ENCODE measurements at places on chromosomes 12 and 14.

DNA sequence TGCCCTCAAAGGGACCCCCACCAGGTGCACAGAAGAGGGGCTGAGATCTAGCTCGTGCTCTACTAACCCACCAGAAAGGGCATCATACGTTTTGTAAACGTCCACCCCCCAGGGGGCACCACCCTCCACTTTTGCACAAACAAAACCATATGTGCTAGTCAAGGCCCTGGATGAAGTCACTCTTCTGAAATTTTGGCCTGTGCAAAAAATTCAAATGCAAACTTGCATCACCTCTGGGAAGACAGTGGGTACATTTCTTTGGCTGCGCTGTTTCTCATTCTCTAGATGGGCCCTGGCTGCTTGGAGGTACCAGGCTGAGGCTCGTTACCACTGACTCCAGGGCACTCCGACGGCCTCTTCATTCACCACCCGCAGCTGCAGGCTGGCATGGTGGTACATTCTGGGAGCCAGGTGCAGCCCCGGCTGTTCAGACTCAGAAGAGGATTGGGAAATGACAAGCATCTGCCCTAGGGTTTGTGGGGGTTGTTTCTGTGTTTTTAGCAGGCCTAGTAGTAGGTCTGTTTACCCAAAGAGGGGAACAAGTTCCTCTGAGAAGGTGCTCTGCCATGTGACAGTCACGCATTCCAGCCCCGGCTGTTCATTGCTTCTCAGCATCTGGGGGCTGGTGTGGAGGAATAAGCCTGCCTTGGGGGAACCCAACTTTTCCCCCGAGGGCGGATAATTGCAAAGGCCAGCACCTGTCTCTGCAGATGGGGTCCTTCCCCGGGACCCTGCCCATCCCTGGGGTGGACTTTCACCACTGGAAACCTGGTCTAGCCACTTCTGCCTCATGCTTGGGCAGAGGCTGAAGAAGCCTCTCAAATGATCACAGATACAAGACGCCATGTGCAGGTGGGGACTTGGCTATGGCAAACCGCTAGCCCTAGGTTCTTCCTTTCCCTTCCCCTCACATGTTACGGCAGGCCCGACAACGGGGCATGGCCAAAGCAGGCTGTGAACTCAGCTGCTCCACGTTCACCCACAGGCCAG, 147.6 kb downstream of the DPF3 start:
- DNase-seq, result no peak

DNA sequence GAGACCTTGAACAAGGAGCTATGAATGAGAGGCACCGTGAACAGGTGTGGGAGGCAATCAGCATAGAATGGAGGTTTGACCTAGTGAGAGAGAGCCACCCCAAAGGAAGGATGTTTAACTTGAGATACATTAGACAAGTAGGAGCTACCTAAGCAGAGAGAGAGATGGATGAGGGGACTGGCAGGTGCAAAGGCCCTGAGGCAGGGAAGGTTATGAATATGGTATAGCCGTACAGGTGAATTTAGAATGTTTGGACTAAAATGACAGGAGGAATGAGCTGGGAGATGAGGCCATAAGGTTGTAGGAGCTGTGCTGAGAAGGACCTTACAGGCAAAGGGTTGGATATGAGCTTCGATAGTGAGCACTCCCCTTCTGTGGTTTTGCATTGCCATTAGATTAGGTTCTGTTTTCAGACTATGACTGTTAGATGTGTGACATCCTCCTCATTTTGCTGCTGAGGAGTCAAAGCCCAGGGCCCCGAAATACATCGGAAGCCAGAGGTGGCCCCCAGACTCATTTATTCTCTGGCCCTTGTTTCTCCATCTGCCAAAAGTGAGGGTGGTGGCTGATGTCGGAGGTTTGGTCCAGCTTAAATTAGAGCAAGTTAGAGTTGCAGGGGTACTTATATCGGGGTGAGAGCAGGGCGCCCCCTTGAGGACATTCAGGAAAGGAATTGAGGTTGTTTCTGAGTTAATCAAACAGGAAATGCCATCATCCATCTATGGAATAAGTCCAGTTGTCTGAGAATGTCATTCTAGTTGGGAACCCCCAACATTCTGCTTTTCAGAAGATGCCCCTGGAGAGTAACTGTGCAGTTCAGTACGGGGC, 29.4 kb downstream of the SLC24A4 start:
- peak; percentile 46 for DNase-seq

DNA sequence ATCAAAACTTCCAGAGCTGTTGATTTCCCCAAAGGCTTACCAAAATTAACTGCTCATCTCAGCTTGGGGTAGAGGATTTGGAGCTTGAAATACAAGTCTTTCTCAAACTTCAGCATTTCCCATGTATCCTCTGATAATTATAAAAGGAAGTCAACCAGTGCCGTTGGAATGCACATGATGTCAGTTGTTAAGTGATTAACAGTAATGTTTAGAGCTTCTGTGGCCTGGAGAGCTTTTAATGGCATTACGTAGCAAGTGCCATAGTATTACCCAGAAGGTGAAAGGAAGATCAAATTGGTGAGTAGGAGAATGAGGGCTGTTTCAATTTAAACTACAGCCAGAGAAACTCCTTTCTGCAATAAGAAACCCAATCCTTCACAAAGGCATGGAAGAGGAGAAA, 62.5 kb upstream of the PTPRR start:
- no peak for DNase-seq

DNA sequence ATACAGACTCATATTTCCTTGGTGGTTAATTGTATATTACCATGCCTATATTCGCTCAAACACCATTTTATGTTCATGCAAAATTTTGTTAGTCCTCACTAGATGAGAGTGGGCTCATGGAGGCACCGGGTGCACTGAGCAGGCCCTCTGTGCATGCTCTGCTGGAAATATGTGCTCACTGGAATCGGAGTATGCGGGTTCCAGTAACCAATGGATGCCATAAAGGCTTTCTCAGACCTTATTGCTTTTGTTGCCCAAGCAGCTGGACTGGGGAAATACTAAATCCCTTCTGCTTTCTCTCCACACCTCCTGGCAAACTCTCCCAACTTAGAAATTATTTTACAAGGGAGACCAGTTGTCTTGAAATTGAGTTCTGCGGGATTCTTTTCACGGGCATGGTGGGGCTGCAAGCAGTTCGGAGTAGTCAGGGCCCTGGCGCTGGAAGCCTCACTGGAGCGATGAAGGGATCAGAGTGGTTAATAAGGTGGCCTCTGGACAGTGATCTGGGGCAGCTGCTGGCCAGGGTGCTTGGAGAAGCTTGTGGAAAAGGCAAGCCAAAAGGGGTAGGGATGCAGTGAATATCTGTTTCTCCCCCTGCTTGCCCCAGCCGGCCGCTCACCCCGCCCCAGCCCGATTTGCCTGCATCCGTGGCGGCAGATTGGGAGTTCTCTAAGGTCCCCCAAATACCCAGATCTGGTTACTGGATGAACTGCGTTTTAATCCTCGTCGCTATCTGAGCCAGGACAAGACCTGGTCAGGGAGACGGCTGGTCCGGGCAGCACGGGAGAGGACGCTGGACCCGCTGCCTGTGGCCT, 7.4 kb upstream of the HOXC6 start:
- no peak for DNase-seq

DNA sequence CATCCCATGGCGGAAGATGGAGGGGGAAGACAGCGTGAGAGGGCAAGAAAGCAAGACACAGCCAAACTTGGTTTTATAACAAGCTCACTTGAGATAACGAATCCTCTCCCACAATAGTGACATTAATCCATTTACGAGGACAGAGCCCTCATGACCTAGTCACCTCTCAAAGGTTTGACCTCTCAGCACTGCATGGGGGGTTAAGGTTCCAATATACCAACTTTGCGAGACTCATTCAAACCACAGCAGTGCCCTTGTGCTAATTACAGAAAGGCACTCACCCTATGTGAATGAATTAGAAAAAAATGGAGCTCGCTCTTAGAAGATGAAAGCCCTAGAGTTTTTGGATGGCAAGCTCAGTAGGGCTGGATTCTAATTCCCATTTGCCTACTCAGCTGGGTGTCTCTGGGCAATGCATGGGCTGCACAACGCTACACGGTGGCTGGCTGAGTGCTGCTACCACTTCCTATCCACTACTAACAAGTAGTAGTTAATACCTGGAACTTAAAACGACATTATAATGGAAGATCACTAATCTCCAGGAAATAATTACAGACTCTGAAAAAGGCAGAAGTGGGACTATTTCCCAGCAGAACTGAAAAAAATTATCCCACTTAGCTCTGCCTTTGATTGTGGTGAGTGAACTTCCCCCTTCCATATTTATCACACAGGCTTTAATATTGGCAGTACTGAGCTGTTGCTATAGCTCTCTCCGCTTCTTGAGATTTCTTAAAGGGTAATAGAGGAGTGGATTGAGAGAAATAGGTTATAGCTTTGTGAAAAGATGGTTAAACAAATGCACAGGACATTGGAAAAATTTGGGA, 27.5 kb downstream of the TESPA1 start:
- DNase-seq, result no peak
